CD4-positive, alpha-beta T cell treated with Interleukin-2 at 100 ng/mL for 4 hours (primary cell): ENCODE measurements at places on chromosomes 2 and 18.
A peak's percentile ranks its signal among the peaks of the same experiment; 100 is the strongest.

GRCh38 chr2:60679036-60679780, 76.9 kb upstream of the PAPOLG start:
- no peak for DNase-seq

DNA sequence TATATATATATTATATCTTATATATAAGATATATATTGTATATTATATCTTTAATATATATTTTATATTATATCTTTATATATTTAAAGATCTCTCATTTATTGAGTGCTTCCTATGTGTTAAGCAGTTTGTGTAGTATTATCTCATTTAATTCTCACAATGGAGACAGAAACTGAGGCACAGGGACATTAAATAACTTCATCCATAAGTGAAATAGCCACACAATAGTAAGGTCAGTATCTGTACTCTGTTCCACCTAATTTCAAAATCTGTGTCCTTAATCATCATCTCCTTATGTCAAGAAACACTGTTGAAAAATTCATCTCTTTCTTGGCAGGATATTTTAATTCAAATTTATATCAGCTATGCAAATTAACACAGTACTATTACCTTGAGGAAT, 52.8 kb upstream of the CD302 start:
- DNase-seq: no peak

- peak; percentile 66 for DNase-seq
These were observed 512.9 kb upstream of the ACVR2A start for GRCh38 chr2:147331790-147332419.

GRCh38 chr2:215917953-215918620, 95.3 kb downstream of the MREG start:
- no peak for DNase-seq

- DNase-seq: no peak
These were observed 25.6 kb upstream of the SCYGR1 start for GRCh38 chr2:227413371-227413770.

DNA sequence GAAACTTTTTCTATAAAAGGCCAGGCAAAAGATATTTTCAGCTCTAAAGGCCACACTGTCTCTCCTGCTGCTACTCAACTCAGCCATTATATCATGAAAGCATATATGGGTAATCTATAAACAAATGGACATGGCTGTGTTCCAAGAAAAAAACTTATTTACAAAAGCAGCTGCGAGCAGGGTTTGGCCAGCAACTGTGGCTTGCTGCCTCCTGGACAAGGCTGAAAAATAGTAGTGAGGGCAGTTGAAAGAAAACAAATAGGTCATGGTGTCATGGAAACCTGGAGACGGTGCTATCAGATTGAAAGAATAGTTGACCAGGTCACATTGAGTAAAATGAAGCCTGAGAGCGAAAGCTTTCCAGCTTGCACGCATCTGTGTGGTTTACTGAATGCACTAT, 89.2 kb upstream of the LRATD1 start:
- DNase-seq: no peak

DNA sequence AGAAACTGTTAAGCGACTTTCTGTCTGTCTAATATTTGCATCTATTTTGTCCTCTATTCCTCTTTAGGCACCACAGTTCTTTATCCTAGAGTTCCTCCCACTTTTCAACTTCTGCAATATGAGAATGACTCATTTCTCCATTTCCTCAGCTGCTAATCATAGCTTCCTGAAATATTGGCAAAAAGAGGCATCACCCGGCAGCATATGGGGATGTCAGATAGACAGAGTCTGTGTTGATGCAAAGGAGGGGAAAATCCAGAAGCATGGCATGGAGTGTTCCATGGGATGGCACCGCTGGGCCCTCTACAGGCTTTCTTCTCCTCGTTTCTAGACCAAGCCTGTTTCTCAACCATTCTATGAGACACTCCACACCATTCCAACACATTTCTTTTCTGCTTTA, 93.4 kb downstream of the DOCK10 start:
- DNase-seq: no peak

- DNase-seq: peak; percentile 49
These were observed 45.1 kb downstream of the HS6ST1 start for GRCh38 chr2:128273469-128274081.

DNA sequence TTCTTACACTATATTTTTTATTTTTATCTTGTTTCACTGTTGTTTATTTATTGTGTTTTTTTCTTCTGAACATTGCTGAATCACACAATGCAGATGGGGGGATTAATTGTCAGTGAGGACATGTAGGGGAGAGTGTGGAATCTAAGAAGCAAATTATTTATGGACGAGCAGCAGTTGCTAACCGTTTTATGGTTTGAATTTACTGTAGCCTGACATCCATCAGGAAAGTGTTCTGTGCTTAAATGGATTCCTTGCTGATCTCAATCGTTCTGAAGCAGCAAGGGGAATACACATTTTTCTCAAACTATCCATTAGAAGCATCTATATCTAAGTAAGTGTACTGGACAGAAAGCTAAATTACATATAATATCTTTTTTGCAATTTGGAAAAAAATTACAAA, 119.5 kb downstream of the CD8B2 start:
- no peak for DNase-seq

GRCh38 chr18:59451963-59452362, 92.9 kb upstream of the LMAN1 start:
- DNase-seq: no peak

DNA sequence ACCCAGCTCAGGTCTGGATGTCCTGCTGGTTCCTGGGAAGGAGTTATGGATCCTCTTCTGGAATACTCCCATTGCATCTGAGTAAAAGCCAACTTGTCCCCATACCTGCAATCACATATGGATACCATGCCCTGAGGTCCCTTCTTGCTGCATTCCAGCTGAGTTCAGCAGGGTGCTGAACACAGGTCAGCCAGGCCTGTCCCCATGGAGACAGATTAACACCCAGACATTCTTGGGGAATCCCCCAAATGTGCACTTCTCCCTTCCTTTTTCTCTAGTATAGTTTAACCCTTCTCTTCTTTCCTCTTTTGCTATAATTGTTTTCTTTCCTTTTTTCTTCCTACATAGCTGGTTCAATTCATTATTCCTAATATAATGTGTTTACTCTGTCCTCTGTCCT, 799.6 kb upstream of the HS6ST1 start:
- no peak for DNase-seq

DNA sequence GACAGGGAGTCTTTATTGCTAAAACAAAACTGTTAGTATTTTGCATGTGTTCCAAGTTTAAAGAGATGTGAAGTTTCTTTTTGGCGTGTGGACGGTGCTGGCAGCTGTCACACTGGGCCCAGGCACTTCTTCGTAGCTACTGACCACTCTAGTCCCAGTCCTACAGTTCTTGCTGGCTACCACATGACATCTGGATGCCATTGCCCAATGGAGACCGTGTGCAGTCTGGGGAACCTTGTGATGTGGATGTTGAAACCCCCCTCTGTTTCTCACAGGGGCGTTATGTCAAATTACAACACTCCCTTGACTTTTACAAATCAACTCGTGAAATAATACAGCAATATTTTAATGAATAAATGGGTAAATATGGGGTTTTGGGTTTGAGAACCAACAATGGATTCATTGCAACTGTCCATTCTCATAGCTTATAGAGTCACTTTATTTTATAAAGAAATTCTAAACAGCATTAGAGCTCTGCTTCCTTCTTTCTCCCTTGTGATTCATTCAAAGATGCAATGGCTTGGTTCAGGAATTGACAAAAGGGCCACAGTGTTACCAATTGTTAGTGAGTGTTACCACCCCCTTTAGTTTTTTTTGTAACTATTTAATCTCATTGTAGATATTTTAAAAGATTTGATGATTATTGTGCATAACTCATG, 1.2 kb downstream of the GPD2 start:
- DNase-seq: no peak

- DNase-seq: no peak
These were observed 406.1 kb upstream of the DCC start for GRCh38 chr18:51933903-51934302.

DNA sequence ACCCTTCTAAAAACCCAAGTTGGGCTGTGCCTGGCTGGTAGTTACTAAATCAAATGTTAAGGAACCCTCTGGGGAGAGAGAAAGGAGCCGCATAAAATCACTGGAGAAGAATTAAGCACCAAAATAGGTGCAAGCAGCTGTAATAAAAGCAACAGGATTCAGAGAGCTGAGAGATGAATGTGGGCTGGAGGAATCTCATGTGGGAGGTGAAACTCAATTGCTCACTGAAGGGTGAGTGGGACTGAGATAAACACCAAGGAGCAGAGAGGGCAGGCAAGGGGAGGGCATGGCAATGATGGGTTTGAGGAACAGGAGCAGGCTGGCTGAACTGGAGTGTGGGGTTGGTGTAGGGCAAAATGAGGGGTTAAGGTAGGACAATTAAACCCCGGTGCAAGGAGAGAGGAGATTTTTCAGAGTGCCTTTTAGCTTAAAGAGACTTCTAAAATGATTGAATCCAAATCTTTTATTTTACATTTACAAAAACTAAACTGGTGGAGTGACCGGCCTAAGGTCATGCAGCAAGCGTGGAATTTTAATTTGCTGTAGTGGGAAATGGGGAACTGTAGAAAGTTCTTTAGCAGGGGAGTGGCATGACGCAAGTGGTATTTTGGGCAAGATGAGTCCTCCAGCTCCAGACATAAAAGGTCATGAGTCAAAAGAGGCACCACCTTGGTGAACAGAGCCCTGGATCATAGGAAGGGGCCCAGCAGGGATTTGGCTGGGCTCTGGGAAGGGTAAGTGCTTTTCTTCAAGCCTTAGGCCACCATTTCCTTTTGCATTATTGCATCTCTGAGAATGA, 10.5 kb downstream of the PLB1 start:
- no peak for DNase-seq
